Pons (tissue), 1 donor: ENCODE measurements at places on chromosomes 5 and 9.
A peak's percentile ranks its signal among the peaks of the same experiment; 100 is the strongest.

- no peak for DNase-seq
These were observed 6.3 kb downstream of the GPX3 start for GRCh38 chr5:151026679-151027078.

DNA sequence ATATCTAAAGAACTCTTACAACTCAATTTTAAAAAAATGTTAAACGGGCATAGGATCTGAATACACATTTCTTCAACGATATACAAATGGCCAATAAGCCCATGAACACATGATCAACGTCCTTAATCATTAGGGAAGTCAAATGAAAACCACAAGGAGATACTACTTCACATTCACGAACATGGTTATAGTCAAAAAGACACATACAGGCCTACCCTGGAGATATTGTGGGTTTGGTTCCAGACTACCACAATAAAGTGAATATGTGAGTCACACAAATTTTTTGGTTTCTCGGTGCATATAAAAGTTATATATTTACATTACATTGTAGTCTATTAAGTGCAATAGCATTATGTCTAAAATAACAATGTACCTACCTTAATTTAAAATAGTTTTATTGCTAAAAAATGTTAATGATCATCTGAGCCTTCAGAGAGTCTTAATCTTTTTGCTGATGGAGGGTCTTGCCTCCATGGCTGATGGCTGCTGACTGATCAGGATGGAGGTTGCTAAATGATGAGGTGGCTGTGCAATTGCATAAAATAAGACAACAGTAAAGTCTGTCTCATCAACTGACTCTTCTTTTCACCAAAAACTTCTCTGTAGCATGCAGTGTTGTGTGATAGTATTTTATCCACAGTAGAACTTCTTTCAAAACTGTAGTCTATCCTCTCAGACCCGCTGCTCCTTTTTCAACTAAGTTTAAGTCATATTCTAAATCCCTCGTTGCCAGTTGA, 15.1 kb downstream of the AK3 start:
- no peak for DNase-seq

- DNase-seq = no peak
These were observed 81.9 kb downstream of the MED27 start for GRCh38 chr9:131997779-131998178.

DNA sequence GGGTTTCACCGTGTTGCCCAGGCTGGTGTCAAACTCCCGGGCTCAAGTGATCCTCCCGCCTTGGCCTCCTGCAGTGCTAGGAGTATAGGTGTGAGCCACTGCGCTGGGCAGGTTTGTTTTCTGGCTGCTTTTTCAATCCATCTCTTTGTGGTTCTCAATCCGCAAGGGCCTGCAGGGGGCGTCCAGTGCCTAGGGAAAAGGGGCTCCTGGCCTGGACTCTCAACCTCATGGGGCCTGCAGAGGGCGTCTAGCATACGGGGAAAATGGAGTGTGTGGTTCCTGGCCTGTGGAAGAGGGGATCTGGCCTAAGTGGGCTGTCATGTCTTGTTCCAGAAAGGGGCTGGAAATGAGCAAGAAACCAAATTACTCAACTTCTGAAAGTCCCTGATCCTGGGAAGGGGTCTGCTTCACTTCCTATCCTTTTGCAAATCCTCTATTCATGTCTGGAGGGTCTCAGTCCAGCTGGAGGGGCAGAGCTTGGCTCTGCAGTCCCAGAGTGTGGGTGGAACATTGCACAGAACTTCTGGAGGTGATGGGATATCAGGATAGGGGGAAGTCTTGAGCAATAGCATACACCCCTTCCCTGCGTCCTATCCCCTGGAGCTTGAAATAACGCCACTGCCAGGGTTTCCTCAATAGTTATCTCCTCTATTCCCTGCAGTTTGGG, 12.7 kb upstream of the CCL27 start:
- peak; percentile 37 for DNase-seq

- no peak for DNase-seq
These were observed 308.1 kb upstream of the GRAMD2B start for GRCh38 chr5:126115059-126115629.

- DNase-seq = no peak
These were observed 103.3 kb downstream of the CWC27 start for GRCh38 chr5:64872044-64872443.

DNA sequence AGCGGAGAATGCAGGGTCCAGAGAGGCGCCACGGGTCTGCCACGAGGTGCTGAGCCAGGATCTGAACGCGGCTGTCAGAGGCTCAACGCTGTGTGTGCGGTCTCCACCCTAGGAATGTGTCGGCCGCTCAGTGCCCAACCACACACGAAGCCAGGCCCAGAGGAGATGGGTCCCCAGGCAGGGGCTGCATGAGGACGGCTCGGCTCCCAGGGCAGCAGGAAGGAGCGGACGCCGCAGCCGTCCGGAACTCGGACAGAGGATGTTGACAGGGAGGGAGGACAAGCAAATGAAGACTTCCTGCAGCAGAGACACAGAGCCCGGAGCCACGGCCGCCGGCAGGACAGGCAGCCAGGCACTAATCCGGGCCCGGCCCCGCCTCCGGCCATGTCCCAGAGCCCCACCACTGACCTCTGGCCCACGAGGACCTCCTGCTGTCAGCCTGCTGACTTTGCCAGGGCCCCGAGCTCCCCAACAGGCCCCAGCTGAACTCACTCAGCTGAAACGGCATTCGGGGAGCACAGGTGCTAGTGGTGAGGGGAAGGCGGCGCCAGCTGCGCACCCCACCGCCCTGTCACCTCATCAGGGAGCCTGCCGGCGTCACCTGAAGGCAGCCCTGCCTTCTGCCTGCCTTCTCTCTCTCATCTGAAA, 12.7 kb downstream of the VAV2 start:
- DNase-seq = no peak

- DNase-seq = no peak
These were observed 10.8 kb upstream of the ADRA1B start for GRCh38 chr5:159905496-159905895.

GRCh38 chr5:135076051-135076491, 42.0 kb upstream of the PITX1 start:
- DNase-seq = no peak

- no peak for DNase-seq
These were observed 28.3 kb downstream of the SLC6A3 start for GRCh38 chr5:1416856-1417469.

DNA sequence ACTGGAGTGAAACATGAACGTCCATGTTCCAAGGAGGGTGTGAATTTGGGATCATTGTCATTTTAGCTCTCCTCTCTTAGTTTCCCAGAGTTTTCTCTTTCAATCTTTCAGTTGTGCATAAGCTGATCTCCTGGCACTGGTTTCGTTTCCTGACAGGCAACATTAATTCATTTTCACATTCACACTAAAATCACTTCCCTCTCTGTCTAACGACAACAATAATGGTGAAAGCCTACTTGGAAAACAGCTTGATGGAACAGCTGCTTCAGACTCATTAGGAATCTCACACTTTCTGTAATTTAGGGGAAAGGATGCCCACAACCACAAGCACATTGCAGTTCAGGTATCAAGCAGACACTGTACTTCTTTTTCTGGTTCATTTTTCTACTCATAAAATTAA, 188.6 kb downstream of the TRIM36 start:
- DNase-seq = no peak

GRCh38 chr5:51471630-51472029, 88.4 kb downstream of the ISL1 start:
- no peak for DNase-seq

- DNase-seq = no peak
These were observed 46.4 kb downstream of the STXBP1 start for GRCh38 chr9:127658428-127658827.
